ENCODE measurements at places on chromosomes 6 and 20. TPM values are rescaled to one million over a fixed set of nuclear protein-coding genes. Genes with fewer than 3 reads are reported as not detected.
A peak's percentile ranks its signal among the peaks of the same experiment; 100 is the strongest.

- no peaks in the 10 kb centered on the region for H3K36me3 ChIP-seq
- no peak overlapping the region for H3K4me3 ChIP-seq
- H3K4me1 ChIP-seq: no peaks in the 10 kb centered on the region
- H3K27ac ChIP-seq: no peak overlapping the region
- H3K27me3 ChIP-seq: no peaks in the 10 kb centered on the region
These were observed 18.9 kb upstream of the MOCS1 start for GRCh38 chr6:39953076-39953618.

GRCh38 chr6:108068618-108069017 lies 5.9 kb downstream of the OSTM1 start:
- H3K27me3 ChIP-seq: no peaks in the 10 kb centered on the region
- H3K4me1 ChIP-seq: no peaks in the 10 kb centered on the region
- no peak overlapping the region for H3K4me3 ChIP-seq
- no peak overlapping the region for H3K27ac ChIP-seq

DNA sequence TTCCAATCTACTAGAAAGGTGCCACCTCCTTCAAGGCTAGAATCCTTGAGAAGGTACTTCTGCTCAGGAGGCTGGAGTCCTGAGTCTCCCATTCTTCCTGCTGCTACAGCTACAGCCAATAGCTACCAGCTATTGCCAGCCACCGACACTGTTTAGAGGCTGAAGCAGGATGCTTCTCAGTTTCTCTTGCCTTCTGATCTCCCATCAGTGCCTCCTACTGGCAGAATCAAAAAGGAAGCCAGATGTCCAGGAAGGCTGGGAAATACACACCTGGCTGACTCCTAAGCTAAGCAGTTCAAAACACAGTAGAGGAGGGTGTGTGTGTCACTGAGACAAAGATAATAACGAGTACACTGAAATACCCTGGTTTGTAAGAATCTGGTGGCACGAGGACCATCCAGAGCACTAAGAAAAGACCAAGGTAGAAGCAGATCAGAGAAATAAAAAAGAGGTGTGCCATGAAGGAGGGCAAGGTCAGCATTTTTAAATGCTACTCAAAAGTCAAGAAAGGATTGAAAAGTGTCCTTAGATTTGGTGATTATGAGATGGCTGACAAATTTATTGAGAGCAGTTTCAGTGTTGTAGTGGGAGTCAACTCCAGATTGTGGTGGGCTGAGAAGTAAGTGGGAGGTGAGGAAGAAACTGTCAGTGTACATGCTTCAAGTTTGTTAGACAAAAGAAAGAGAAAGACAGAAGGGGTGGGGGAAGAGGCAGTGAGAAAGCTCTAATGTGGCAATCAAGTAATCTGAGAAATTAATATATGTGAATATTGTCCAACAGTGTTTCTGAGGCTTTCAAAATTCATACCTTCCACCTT lies 2.3 kb upstream of the HLA-DMA start:
- no peak overlapping the region for H3K4me3 ChIP-seq
- peaks cover 6% of the 10 kb centered on the region for H3K4me1 ChIP-seq
- H3K36me3 ChIP-seq: no peaks in the 10 kb centered on the region
- no peak overlapping the region for H3K27ac ChIP-seq

- no peak for DNase-seq
- H3K36me3 ChIP-seq: no peaks in the 10 kb centered on the region
- no peak overlapping the region for H3K4me3 ChIP-seq
- no peaks in the 10 kb centered on the region for H3K27me3 ChIP-seq
These were observed 47.4 kb upstream of the SAMD3 start for GRCh38 chr6:130269969-130270635.

DNA sequence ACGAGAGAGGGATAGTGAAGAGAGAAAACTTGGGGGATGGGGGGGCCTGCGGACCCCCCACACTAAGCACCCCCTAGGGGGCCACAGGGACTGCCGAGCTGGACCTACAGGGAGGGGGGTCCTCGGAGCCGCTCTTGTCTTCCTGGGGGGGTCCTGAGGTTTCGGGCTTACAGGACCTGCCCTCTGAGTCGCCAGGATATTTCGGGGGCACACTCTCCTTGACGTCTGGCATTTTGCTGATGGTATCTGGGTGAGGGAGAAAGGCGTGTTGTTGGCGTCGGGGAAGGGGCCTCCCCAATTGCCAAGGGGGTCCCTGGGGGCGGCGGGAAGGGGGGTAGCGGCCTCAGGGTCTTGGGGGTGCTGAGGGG lies 516 bp downstream of the TCP11 start:
- H3K4me1 ChIP-seq: peaks cover 13% of the 10 kb centered on the region
- H3K4me3 ChIP-seq: no peak overlapping the region
- H3K27ac ChIP-seq: no peak overlapping the region

DNA sequence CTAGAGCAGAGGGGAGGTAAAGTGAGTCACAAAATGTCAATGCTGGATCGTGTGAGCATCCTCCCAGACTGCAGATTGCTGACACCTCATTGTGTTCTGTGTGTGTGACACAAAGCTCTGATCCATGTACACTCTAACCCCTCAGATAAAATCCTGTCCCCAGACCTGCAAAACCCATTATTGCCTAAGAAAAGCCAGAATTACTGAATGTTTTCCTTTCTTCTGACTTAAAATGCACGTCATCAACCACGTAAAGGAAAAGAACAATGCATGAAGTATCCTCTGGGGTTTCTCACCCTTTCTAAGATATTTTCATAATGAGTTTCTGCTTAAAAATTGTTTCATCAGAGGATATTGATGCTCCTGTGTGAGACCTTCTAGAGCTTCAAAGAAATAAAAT lies 218.0 kb upstream of the PREP start:
- no peaks in the 10 kb centered on the region for H3K4me1 ChIP-seq
- H3K4me3 ChIP-seq: no peak overlapping the region
- no peaks in the 10 kb centered on the region for H3K27me3 ChIP-seq
- DNase-seq: no peak
- H3K36me3 ChIP-seq: no peaks in the 10 kb centered on the region
- no peak overlapping the region for H3K27ac ChIP-seq

DNA sequence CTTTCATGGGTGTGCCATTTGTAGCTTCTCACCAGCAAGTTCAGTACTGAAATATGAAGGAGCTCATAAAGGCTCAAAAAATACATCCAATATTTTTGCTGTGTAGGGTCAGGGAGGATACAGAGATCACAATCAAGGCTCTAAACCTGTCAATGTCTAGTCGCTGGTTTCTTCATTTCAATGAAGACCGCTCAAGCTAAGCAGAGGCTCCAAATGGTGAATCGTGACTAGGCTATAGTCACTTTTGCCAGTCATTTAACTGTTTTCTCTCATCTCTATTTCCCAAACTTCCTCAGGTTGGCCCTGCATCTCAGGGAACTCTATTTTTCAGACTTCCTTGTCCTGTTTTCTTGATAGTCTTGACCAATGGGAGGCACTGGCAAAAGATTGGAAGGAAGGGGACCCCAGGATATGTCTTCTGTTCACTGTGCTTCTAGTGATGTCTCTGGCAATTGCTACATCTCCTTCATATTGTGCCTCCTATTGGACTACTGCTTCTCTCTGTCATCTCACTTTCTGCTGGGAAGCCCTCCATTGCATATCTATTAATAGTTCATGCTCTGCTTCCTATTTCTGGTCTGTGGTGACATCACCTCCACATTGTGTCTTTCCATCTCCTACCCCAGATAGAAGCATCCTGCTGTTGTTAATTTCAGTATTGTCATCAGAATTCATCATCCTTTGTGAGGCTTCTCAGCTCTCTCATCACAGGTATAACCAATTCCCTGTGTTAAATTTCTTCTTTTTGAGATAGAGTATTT lies 87.7 kb upstream of the FAM184A start:
- no peak overlapping the region for H3K27ac ChIP-seq
- H3K4me1 ChIP-seq: no peaks in the 10 kb centered on the region
- no peak for DNase-seq
- H3K4me3 ChIP-seq: no peak overlapping the region

GRCh38 chr6:21996425-21997118 lies 300.3 kb downstream of the PRL start:
- no peak for DNase-seq
- H3K4me1 ChIP-seq: no peaks in the 10 kb centered on the region
- H3K4me3 ChIP-seq: no peak overlapping the region

GRCh38 chr6:106087548-106088325 lies 1.6 kb downstream of the PRDM1 start:
- H3K4me3 ChIP-seq: peak overlapping the region; percentile 16
- DNase-seq: no peak
- peaks cover 16% of the 10 kb centered on the region for H3K4me1 ChIP-seq
- H3K27me3 ChIP-seq: peaks cover 31% of the 10 kb centered on the region
- no peak overlapping the region for H3K27ac ChIP-seq

DNA sequence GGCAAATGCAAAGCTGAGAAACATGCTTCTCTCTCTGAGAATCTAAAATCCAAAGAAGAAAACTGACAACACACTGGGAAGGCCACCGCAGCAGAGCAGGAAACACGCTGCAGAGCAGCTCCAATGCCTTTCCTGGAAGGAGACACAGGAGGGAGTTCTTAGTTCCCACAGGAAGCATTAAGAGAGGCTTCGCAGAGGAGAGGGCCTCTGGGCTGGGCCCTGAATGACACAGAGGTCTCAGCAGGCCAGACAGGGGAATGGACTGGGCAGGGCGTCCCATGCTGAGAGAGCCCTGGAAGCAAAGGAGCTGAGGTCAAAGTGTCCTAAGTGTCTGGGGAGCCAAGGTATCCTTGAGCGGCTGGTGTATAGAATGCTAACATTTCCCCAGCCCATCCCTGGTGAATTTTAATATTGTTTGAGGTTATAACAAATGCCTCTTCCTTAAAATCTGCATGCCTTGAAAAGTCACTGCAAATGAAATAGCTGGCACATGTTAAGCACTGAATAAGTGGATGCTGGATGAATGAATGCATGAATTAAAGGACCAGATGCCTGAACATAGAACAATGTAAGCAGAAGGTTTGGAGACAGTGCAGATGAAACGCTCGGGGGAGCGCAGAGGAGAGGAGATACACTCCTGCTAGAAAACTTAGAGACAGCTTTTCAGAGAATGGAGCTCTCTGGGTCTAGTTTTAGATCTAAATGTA lies 110.0 kb upstream of the SYNDIG1 start:
- peak; percentile 50 for DNase-seq
- no peak overlapping the region for H3K27ac ChIP-seq
- H3K4me1 ChIP-seq: peaks cover 8% of the 10 kb centered on the region
- no peaks in the 10 kb centered on the region for H3K27me3 ChIP-seq
- no peaks in the 10 kb centered on the region for H3K36me3 ChIP-seq

ADTRP gene
- 0.38 TPM for polyA plus RNA-seq

PRDM13 gene
- 2.3 TPM for polyA plus RNA-seq

SOBP gene
- polyA plus RNA-seq: 44.0 TPM

C20orf141 gene
- not detected for polyA plus RNA-seq

TPD52L2 gene
- 81.7 TPM for polyA plus RNA-seq

Measured in spinal cord (tissue), 10 donors.